ENCODE measurements at places on chromosomes 5 and 9.

- no peak for DNase-seq
These were observed 30.6 kb downstream of the SNX2 start for GRCh38 chr5:122805481-122805880.

DNA sequence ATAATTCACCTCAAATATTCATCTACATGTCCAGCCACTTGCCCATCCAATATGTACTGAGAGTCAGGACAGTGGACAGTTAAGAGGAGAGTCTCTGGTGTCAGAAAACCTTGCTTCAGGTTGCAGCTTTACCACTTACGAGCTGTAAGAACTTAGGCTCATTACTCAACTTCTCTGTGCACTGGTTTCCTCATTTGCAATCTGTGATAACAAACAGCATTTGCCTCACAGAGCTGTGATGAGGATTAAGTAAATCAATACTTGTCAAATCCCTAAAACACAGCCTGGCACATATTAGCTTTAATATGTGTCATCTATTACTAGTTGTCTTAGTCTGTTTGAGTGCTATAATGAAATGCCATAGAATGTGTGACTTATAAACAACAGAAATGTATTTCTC lies 8.6 kb downstream of the GOLGA1 start:
- no peak for DNase-seq

DNA sequence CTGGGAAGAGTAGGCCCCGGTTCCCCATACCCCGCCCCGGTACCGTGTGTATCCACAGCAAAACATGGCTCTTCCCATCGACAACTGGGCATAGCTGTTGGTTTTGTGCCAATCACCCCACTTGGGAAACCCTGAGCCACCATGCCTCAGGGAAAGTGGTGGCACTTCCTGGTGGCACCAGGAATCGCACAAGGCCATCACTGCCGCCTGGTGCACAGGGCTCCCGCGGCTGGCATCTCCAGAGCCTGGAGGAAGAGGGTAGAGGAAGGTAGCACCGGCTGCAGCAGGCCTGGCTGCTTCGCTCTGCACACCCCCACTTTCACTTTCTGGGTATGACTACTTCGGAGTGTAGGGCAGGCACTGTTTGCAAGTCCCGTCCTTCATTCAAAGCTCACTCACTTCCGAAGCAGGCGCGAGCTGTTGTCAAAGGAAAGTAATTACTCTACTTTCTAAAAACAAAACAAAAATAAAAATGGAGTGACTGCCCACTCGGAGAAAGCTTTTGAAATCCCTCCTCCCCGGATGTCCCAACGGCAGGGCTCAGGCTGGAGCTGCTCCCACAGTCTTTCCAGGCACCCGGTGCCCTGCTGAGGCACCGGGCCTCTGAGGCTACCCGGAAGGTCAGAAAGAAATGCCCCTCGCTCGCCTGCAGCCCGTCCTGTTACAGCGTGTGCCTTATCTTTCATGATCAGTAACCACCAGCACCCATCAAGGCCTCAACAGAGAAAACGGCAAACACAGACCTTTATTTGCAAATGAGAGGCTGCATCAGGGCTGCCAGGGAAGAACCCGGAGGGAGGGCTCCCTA lies 2.0 kb downstream of the BRD3 start:
- DNase-seq, result peak; percentile 41

DNA sequence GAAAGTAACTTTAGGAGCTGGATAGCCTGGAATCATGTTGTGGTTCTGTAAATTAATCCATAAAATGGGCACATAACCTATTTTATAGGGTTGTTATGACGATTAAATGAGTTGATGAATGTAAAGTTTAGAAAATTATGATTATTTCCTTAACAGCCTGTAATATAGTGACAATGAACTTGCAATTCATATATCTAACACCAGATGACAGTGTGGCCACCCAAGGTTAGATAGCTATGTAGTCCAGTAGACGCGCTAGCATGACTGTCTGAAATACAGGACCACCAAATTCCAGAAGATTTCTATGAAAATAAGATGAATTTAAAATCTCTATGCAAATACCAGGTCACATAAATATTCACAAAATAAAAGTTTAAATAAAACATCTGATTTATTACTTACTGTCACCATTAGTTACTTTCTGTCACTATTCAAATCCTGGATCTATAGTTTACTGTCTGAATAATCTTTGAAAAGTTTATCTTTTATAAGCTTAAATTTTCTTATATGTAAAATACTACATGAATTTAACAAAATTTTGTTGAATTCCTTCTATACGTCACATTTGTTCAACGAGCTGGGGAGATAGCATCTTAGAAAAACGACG lies 26.1 kb upstream of the MACIR start:
- DNase-seq, result no peak

DNA sequence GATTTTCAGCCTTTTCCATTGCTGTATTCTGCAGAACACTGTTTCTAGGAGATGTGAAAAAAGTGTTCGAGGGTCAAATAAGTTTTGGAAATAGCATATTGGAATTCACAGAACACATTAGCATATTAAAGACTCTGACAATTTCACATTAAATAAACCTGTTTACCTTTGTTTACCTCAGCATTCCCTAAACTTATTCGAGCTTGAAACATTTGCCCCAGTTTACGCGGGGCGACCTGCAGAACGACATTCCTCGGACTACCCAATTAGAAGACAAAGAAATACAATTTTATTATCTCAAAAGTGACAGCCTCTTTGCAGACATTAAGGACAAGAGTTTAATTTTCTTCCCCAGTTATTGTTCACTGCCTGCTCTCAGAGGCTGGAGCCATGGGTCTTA lies 110.3 kb upstream of the NFIB start:
- no peak for DNase-seq

- DNase-seq, result no peak
These were observed 21.4 kb downstream of the TMEM245 start for GRCh38 chr9:109098171-109098959.

DNA sequence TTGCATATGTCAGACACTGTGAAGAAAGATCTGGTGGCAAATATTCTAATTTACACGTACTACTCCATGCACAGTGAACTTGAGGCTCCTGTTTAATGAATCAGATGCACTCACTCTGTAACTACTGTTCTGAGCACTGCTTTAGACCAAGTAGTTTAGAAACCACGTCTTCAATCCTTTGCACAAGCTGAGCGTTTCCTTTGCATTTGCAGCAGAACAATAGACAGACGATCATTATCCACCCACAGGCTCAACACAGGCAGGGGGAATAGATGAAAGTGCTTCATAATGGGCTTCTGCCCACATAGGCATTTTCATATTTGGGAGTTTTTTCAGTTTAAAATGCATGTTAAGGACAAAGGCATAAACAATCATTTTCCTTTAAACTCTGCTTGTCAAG lies 423.3 kb upstream of the ADAMTS16 start:
- no peak for DNase-seq

GRCh38 chr9:72800328-72800994 lies 152.4 kb downstream of the ALDH1A1 start:
- DNase-seq, result no peak

GRCh38 chr9:31355965-31356364 lies 1028.5 kb upstream of the ACO1 start:
- no peak for DNase-seq

GRCh38 chr5:6806668-6807067 lies 93.4 kb downstream of the TENT4A start:
- no peak for DNase-seq

- DNase-seq, result peak; percentile 22
These were observed 168.6 kb downstream of the CARTPT start for GRCh38 chr5:71887680-71888079.

DNA sequence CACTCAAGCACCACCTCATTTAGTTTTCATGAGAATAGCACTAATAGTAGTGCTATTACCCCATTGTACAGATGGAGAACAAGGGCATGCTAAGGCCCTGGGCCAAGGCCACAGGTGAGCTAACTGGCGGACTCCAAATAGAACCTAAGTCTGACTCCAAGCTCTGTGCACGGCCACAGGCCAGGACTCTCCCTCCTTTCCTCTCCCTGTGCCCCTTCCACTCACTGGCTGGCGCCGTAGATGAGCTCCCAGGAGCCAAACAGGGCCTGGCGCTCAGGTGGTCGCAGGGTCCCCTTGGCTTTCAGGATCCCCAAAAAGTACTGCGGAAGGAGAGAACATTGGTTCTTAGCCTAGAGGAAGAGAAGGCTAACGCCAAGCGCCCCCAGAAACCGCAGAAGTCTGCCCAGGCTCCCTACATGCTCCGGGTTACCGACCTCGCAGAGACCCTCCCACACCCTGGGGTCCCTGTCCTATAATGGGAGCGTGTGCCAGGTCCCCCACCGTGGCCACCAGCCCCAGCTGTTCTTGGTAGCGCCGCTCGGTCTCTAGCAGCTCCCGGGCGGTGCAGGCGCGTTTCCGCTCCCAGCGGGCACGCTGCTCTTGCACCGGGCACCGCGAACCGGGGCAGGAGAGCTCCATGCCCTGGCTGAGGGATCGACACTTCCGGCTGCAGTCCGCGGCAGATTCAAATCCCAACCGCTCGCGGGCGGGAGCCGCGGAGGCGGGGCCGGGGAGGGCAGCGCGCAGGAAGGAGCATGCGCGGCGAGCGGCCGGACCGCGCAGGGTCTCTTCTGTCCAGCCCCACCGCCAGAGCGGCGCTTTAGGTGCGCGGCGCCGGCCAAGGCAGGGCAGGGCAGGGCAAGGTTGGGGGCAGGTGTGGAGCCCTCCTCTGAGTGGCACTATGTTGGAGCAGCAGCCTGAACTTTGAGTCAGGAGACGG lies at the start of gene ARHGEF39:
TSS of gene ARHGEF39 (minus strand) at position 665 of the 940 bp plus-strand sequence. CDS start at position 639, 26 bp downstream.
- DNase-seq, result peak; percentile 57

DNA sequence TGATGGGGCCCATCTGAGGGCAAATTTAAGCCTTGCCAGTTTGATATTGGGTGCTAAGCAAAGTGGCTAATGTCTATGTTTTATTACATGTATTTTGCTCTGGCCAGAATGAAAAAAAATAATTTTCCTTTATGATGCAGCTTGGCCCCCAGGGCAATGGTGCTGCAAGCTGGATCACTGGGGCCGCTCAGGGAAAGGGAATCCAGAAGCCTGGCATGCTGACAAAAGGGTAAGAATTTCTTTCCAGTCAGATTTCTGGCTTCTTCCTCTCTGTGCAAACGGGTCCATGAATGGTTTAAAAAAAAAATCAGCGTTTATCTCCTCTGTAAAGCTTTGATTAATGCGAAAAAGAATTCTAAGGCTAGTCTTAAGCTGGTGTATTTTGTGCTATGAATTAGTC lies 138.4 kb downstream of the MAPKAP1 start:
- DNase-seq, result no peak

GRCh38 chr5:56833325-56833724 lies 18.0 kb downstream of the MAP3K1 start:
- no peak for DNase-seq

DNA sequence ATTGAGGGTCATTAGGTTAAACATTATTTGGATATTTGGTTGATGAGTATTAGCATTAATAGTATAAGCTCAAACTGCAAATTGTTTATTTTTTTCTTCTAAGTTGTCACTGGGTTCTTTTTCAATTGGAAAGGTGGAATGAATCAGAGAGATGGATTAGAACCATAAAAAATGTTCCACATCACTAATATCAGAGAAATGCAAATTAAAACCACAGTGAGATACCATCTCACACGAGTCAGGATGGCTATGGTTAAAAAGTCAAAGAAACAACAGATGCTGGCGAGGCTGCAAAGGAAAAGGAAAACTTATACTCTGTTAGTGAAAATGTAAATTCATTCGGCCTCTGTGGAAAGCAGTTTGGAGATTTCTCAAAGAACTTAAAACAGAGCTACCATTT lies 122.8 kb downstream of the CCDC192 start:
- no peak for DNase-seq

GRCh38 chr5:161600156-161600555 lies 53.6 kb upstream of the GABRB2 start:
- no peak for DNase-seq

- DNase-seq, result no peak
These were observed 178.3 kb downstream of the MRPS30 start for GRCh38 chr5:44987026-44987425.

DNA sequence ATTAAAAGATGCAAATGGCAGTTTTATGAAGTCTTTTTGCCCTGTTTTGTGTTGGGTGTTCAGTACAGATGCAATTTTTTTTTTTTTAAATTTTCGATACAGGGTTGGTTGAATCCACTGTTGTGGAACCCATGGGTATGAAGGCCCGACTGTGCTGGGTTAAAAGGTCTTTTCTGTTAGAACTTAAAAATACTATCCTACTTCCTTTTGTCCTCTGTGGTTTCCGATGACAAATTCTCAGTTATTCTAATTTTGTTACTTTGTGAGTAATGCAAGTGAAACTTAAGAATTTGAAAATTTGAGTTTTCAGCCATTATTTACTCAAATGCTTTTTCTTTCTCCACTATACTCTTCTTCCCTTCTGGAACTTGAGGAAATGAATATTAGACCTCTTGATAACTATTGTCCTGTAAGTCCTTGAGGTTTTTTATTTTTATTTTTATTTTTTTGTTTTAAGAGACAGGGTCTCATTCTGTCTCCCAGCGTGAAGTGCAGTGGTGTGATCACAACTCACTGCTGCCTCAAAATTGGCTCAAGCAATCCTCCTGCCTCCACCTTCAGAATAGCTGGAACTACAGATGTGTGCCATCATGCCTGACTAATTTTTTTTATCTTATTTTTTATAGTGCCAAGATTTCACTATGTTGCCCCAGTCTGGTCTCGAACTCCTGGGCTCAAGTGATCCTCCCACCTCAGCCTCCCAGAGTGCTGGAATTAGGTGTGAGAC lies 67.5 kb downstream of the ZCCHC7 start:
- no peak for DNase-seq

GRCh38 chr5:154394307-154394706 lies 51.5 kb upstream of the SAP30L start:
- no peak for DNase-seq

GRCh38 chr5:143311428-143311827 lies 92.1 kb downstream of the NR3C1 start:
- DNase-seq, result no peak

- DNase-seq, result no peak
These were observed 14.3 kb downstream of the CDC14B start for GRCh38 chr9:96605328-96605727.

DNA sequence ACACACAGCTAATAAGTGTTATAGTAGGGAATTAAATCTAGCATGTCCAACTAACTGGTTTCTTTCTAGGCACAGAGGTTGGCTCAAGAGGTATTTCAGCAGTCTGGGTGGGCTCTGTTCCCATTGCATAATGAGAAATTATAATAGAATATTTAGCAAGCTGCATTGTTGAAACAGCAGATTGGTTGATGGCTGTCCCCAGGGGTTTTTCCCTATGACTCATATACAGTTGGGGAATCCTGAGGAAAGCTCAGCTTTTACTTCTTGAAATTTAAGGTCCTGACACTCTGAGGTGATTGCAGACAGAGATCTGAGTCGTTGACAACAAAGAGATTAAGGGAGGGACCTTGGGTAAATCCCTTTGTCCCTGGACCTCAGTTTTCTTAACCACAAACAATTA lies 38.3 kb upstream of the TNFSF8 start:
- DNase-seq, result no peak

GRCh38 chr5:157354800-157355199 lies 88.9 kb downstream of the CYFIP2 start:
- DNase-seq, result no peak

- no peak for DNase-seq
These were observed 10.4 kb upstream of the CEL start for GRCh38 chr9:133051281-133051900.

- DNase-seq, result no peak
These were observed 490.0 kb upstream of the PIK3R1 start for GRCh38 chr5:67725604-67726003.
